ENCODE measurements at places on chromosomes 13 and 19.

DNA sequence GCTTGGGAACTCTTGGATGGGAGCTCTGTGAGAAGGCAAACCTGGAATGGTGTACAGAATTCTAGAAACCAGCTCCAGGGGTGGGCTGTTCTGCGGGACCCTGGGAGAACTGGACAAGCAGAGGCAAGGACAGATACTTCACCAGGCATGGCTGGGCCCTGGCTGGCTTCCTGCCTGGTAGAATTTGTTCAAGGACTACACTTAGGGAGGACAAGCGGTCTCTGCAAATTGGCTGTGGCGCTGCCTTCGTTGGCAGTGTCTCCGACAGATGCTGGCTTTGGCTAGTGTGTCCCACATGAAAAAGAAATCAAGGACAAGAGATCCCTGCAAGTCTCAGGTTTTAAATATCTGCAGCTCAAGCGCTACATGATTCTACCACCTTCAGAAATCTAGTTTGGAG lies 12.4 kb downstream of the CEBPG start:
- no peak for DNase-seq

GRCh38 chr13:85367887-85368286 lies 431.3 kb downstream of the SLITRK6 start:
- DNase-seq = no peak

GRCh38 chr13:97296740-97297139 lies 74.6 kb downstream of the MBNL2 start:
- DNase-seq = no peak

GRCh38 chr13:44064357-44064756 lies 184.7 kb downstream of the LACC1 start:
- no peak for DNase-seq
